ENCODE measurements at places on chromosomes 7 and 10.

DNA sequence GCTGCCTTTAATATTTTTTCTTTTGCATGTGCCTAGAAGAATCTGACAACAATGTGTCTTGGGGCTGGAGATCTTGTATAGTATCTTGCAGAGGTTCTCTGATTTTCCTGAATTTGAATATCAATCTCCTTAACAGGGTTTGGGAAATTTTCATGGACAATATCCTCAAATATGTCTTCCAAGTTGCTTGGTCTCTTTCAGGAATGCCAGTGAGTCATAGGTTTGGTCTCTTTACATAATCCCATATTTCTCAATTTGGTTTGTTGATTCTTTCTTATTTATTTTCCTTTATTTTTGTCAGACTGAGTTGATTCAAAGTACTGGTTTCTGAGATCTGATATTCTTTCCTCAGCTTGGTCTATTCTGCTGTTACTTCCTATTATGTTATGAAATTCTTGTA is 208.7 kb upstream of the GLI3 start:
- no peak for DNase-seq

DNA sequence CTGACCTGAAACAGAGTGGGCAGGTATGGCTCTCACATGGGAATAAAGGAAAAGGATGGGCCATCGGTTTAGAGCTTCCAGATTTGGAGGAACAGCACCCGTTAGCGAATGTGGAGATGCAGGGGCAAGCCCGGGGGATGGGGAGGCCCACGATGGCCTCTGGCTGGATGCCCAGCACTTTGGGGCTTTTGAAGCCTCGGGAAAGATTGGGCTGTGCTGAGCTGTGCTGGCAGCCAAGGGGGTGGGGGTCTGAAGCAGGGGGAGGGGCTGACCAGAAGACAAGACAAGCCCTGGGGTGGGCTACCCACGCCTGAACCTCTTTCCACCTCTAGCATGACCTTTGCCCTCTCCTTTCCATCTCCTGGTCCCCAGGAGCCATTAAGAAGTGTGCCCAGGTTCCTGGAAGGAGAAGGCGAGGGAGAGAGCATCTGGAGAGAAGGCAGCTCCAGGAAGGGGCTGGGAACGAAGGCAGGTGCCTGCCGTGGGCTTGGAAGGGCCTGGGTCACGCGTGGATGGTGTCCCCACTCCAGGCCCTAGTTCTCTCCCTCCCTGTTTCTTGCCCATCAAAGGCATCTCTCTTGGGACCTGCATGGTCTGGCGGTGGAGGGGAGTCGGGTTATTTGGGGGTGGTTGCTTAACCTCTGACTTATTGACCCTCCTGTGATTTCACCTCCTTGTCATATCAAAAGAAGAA is 39.7 kb downstream of the JAKMIP3 start:
- DNase-seq: no peak

GRCh38 chr10:86389441-86390193 is 23.0 kb upstream of the GRID1 start:
- no peak for DNase-seq

- no peak for DNase-seq
Observed at GRCh38 chr7:31027161-31027965, 24.7 kb upstream of the ADCYAP1R1 start.

DNA sequence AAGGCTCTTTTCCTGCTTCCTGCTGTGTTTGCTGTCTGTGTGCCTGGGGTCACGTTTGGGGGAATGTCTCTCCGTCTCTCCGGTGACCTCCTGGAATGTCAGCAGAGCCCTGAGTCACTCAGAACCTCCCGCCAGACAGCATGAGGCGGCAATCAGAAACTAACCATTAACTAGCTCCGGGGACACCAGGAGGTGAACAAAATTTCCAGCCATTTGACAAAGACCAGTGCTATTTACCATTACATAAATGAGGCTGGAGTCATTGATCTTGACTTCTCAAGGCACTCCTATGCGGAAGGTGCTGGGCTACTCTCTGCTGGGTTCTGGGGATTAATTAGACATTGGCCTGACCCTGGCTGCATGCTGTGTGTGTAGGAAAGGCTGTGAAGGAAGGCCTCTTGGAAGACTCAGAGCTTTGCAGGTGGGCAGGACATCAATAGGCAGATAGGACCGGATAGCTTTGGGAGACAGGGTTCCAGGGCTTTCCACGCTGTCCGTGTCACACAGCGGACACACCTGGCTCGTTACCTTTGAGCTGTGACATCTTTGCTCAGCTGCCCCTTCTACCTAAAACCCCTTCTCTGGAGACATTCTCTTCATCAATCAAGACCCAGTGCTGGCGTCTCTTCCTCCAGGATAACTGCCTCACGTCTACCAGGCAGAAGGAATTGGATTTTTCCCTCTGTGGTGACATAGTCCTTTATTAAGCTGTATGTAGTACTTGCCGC is 77.0 kb downstream of the PFKFB3 start:
- no peak for DNase-seq

- DNase-seq: no peak
Observed at GRCh38 chr7:69318794-69319193, 279.5 kb upstream of the AUTS2 start.

DNA sequence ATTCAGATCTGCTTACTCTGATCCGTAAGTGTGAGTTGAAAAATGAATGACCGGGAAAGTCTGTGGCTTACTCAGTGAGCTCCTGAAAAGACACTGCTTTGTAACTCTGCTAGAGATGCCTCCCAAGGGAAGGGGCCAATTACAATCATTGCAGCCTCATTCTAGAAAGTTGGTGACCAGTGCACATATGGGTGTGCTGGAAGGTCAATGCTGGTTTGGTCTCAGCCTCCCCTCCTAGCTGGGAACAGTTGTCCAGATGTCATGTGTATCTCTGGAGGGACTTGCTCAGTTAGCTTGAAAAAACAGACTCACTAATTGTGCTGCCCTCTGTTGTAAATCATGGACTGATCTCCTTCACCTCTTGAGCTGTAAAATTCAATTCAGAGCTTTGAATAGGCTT is 405.0 kb downstream of the ADRA2A start:
- no peak for DNase-seq

DNA sequence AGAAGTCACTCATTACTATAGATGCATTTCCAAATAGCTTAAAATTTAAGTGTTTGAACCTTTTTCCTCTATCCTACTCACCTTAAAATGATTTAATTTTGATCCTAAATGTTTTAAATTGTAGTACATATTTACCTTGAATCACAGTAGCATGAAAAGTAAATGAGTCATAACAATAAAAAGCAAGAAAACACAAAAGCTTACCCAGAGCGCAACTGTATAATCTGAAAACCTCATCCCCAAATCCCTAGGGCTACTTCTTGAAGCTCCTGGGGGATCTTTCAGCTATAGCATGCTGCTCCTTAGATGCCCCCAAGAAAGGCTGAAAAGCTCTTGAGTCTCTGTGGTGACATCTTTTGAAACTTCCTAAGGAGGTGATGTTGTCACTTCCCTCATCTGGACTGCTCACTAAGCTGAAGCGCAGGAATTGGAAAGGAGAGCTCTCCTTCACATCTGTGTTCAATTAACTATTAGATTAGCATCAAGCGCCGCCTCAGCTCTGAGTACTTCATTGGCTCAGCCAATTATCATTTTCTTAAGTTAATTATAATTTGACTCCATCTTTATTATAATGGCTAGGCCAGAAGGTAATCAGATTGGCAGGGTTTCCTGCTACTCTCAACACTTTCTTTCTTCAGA is 60.2 kb downstream of the SEMA3E start:
- no peak for DNase-seq

- DNase-seq: no peak
Observed at GRCh38 chr7:22445140-22445743, 54.7 kb downstream of the STEAP1B start.

DNA sequence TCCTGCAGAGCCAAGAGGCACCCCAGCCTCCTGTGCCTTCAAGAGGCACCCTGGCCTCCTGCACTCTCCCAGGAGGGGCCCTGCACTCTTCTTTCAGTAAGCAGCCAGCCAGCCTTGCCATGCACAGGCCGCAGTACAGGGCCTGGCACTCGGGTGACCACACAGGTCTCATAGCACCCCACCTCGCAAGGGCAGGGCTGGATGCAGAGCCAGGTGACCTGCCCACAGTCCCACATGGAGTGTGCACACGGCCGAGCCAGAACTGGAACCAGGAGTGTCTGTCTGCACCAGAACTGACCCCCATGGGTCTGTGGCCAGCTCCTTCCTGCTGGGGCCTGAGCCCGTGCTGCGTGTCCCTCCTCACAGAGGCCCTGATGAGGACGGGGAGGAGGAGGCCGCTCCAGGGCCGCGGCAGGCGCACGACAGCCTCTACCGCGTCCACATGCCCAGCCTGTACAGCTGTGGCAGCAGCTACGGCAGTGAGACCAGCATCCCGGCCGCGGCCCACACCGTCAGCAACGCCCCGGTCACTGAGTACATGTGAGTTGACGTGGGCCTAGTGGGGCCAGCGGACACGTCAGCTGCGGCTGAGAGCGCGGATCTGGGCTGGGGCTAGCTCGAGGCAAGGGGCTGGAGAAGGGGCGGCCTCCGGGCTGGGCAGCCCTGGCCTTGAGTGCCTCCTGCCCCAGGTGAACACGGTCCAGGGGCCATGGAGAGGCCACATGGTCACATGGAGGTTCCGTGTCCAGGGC is 26.3 kb downstream of the TTYH3 start:
- DNase-seq: no peak

DNA sequence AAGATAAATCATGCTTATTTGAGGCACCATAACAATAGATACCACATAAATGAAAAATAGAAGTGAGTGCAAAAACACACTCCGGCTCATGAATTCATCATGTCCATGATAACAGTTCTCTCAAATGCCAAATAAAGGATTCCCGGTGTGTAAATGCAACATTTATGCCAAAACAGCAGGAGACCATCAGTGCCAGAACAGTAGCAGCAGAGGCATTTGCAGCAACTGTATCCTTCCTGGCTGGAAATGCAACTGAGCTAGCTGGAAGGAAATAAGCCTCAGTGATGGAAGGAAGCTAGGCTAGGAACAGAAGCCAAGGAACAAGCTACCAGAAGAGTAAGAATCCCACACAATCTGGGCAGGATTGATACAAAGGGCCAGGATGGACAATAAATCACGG is 79.9 kb upstream of the THSD7A start:
- no peak for DNase-seq

DNA sequence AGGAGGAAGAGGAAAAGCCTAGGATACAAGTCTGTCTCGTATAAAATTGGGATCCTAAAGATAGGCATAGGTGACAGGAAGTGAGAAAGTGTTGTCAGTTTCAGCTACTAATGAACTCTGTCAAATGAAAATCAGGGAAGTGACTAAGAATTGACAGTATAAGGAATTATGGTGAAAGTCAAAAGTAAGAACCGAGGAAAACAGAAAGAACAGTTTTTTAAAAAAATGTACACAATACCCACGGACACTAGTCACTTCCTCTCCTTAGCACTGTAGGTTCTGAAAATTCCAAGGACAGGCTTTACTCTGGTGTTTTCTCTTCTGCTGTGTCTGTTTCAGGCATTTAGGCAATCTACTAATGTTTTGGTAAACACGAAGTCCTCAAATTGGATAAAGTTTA is 42.3 kb downstream of the ATAD1 start:
- no peak for DNase-seq

DNA sequence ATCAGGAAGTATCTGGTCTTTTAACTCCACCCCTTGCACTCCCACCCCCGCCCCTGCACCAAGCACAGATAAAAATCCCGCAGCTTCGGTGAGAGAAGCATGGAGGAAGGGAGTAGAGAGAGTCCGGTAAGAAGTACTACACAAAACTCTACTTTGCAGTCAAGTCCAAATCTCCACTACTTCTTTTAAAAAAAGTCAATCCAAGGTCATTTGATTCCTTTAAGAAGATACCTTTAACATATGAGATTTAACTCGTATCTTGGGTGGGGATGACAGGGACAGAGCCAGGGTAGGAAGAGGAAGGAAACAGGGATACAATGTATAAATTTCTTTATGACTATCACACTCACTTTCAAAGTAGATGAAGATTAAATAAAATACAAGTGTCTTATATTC is 132.1 kb downstream of the NRBF2 start:
- DNase-seq: peak; percentile 62

All from CD4-positive, alpha-beta T cell treated with Interleukin-12 subunit alpha and Interleukin-12 subunit beta, for 1 hour (primary cell).